MV-4-11 (cell line): ENCODE measurements at places on chromosomes 7 and 10.

DNA sequence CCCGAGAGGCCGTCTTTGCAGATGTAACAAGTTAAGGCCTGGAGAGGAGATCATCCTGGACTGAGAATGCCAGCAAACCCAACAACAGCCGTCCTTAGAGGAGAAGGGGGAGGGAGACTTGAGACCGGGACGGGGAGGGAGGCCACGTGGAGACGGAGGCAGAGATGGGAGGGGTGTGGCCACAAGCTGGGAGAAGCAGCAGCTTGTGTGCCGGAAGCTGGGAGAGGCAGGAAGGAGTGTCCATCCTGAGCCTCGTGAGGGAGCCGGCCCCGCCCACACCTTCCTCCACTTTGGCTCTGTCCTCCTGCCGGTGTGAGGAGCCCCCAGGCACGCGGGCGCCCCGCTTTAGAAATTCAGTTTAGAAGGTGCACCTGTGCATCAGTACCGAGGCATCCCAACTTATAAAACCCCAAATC, 95.7 kb downstream of the DNAJB6 start:
- DNase-seq = peak; percentile 57

DNA sequence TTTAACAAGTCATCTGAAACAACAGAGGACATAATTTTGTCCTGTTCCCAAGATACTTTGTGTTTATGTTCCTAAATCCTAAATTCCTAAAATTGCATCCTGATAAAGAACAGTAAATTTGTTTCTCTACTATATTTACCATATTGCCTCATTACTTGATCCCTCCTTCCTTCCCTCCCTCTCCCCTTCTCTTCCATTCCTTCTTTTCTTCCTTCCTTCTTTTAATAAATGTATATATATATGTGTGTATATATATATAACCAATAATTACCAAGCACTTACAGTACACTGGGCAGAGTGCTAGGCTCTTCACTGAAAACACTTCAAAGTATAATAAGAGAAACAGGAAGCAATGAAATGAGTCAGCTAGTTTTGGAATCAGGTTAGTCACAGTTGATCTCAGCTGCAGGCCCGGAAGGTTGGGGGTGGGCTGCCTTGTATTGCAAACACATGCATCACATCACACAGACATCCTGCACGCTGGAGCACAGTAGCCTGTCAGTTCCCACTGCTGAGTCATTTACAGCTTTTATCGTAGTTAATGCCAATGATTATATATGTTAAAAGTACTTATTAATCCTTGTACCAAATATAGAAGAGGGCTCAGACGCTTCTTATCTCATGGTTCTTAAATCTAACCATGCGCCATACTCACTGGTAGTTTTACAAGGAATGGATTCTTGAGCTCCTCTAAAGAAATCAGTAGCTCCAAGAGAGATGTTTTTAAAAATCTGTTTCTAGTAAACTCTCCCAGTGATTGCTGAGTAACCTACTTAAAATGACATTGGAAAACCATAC, 551.7 kb downstream of the GRM8 start:
- DNase-seq = peak; percentile 97

- no peak for DNase-seq
Observed at GRCh38 chr7:140060788-140061606, 1.8 kb downstream of the PARP12 start.

GRCh38 chr10:44261296-44261695, 123.6 kb downstream of the CXCL12 start:
- DNase-seq = no peak

- no peak for DNase-seq
Observed at GRCh38 chr7:127501817-127502216, 83.6 kb downstream of the GCC1 start.

DNA sequence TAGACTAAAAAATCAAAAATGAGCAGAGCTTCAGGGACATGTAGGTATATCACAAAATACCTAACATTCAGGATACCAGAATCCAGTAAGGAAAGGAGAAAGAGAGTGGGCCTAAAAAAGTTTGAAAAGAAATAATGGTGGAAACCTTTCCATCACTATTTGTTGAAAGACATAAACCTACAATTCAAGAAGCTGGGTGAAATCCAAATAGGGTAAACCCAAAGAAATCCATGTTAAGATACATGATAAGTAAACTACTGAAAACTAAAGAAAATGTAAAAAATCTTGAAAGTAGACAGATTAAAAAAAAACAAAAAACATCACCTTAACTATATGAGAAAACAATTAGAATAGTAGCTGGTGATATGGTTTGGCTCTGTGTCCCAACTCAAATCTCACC, 76.7 kb upstream of the COMTD1 start:
- no peak for DNase-seq

- DNase-seq = no peak
Observed at GRCh38 chr7:66213637-66214036, 8.5 kb downstream of the TPST1 start.

GRCh38 chr7:37311355-37311754, 137.3 kb downstream of the ELMO1 start:
- peak; percentile 18 for DNase-seq

DNA sequence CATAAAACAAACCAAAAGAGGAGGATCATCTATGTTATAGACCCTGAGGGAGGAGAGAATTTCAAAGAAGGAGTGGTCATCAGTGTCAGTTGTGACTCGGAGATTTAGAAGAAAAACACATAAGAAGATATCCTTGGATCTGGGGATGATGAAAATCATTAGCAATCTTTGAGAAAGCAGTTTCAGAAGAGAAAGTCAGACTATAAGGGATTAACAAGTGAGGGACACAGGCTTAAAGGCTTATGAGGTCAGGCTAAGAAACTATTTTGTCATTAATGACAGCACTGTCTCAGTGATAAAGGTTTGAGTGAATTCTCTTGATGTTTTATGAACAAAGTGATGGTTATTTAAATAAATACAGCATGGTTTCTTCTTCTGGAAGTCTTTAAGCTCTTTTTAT, 6.1 kb upstream of the GPR85 start:
- DNase-seq = peak; percentile 51

GRCh38 chr7:420142-421093, 99.2 kb downstream of the PDGFA start:
- DNase-seq = no peak

DNA sequence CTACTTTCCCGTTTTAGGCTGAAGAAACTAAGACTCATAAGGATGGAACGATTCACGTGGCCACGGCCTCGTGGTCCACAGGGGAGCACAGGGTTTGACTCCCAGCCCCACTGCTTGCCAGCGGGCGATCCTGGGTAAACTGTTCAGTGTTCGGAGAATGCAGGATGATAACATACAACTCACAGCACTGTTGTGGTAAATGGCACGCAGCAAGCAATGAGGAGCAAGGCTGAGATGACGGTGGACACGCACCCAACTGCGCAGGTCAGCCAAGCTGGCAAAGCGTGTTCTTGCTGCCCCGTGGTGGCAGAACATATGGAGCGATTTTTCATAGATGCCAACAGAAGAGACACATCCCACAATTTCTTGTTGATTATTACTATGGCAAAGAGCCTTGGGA, 272.7 kb downstream of the DNAJB6 start:
- DNase-seq = no peak

DNA sequence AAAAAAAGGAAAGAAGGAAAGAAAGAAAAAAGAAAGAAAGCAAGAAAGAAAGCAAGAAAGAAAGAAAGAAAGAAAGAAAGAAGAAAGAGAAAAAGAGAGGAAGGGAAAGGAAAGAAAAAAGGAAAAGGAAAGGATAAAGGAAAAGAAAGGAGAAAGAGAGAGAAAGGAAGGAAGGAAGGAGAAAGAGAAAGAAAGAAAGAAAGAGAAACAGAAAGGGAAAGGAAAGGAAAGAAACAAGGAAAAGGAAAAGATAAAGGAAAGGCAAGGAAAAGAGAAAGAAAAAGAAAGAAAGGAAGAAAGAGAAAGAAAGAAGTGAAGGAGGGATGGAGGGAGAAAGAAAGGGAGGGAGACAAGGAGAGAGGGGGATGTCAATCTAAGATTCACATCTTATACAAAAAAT, 20.8 kb upstream of the SFTPA2 start:
- DNase-seq = no peak
